ENCODE measurements at places on chromosomes 7 and 10.

DNA sequence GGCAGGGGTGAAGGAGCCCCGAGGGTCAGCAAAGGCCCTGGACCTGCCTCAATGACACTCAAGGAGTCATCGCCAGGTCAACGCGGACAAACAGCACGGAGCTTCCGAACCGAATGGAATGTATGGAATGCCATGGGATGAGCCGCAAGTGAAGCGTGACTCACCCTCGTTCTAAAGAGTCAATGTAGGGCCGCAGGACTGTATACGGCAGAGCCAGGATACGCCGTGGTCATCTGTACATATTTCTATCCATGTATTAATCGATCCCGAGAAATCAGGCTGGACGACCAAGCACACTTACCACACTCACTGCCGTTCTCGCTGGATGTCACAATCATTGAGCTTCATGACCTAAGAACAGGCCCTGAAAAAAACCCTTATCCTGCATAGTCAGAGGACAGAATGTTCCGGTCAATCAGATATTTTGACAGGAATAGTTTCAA lies 4.3 kb downstream of the SNX8 start:
- peak; percentile 39 for DNase-seq

DNA sequence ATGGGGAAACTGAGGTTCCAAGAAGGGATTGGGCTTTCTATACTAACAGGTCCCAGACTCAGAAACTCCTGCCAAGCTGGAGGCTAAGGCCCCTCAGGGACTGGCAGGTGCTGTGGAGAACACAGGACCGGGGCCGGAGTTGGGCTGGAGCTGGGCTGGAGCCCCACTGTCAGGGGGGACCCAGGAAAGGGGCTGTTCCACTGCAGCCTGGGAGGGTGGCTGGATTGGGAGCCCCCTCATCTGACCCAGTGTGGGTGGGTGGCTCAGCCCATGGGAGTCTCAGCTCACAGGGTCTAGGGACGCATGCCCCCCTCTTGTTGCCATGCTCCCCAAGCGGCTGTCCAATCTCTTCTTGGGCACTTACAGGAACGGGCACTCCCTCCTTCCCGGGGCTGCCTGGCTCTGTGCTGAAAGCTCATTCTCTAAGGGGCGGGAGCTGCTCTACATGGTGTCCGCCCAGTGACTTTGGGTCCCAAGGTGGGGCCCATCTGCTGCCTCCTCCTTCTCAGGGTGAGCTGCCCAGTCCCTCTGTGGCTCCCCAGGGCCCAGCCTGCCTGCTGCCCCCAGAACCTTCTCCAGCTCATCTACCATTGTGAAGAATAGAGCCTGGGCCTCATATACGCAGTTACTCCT lies 126.5 kb downstream of the MYL10 start:
- DNase-seq = no peak

DNA sequence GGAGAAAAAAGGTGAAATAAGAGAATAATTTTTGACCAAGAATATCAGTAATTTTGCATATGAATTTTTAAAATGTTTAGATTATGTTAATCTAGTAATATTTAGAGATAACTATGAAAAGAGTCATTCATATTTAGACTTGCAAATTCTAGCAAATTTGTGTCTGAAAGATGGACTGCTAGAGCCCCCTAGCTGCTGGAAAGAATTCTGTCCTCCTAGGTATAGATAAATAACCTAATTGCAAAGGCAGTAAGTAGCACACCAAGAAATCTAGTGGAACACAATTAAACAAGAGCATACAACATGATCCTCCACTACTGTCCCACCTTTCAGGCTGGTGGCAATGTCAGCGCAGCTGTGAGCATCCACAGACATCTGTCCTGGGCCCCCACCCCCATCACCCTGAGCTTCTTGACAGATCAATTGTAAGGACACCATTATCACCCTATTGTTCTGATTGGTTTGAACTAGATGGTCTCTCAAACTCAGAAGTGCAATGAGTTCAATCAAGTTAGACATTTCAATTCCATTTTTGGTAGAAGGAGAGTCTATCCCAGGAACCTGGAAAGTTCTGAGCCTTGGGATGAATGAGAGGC lies 15.0 kb upstream of the GFRA1 start:
- DNase-seq = peak; percentile 59

- DNase-seq = no peak
Measured at GRCh38 chr10:69506487-69506833, 55.2 kb downstream of the TSPAN15 start.

GRCh38 chr10:69014171-69014570 lies 25.6 kb downstream of the KIFBP start:
- no peak for DNase-seq

DNA sequence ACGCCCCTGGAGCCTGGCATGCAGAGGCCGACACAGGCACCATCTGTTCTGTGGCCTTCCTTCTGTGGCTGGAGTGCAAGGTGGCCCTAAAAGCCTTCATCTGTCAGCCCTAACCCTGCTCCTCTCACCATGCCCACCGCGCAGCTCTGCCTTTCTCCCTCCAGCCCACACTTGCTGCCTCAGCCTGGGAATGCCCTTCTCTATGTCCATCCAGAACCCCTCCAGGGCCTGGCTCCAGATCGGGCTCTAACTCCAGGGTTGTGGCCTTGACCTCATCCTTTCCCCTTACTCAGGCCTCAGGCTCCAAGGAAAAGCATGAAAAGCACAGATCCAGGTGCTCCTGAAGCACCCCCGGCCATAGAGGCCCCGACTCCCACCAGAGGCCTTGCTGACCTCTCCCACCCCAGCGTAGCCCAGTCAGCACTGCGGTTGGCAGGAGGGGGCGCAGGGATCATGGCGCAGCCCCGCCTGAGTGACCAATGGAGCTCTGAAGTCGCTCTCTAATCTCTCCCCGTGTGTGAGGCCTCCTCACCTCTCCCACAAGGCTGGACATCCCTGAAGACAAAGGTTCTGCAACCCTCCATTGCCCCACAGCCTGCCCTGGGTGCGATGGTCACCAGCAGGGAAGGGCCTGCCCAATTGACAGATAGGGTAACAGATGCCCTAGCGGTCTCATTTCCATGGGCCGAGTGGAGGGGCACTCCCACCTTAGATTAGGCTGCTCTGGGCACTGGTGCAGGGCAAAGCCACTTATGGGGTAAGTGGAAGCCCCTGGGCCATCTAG lies 9.2 kb downstream of the ZCCHC24 start:
- no peak for DNase-seq

DNA sequence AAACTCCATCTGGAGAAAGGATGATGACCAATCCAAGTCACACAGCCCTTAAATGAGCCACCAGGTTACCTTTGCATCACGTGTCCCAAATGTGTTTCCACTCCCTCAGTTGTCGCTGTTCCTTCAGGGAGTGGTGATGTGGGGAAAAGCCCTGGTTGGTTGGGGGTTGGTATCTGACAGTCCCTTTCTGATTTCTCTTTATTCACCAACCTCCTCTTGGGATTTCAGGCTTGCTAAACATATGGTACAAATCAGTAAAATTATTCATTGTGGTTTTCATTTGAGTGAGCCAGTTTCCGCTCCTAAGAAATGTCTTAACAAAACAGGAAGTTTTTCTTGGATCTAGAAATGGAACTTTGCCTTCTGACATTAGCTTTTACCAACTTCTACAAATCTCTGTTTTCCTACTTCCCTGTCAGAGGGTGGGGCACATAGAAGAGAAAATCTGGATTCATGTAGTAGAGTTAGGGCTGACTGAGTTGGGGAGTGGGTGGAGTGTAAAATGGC lies 40.0 kb upstream of the KMT2E start:
- peak; percentile 98 for DNase-seq

DNA sequence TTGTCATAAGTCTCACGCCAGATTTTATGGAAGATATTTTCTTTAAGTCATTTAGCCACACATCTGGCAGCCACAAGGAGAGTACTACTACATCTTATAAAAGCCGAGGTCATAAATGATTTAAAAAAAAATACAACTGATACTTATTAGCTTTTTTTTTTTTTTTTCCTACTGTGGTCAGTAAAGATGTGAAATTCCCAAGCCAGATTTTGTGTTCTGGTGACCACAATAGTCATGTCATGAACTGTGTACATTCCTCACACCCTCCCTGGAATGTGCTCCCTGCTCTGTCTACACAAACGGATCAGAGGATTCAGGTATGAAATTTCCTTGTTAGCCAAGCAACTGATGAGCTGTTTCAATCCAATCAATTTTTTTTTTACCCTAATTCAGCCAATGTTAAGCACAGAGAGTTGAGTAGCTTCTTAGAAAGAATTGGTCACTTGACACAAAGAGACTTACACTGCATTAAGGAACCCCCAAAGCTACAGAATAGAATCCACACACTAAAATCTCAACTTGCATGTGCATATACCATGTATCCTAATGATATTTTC lies 54.7 kb downstream of the CHRM2 start:
- DNase-seq = no peak

GRCh38 chr7:34371922-34372321 lies 286.1 kb upstream of the NPSR1 start:
- no peak for DNase-seq

- peak; percentile 67 for DNase-seq
Measured at GRCh38 chr10:106930751-106931150, 233.8 kb downstream of the SORCS1 start.

GRCh38 chr7:12557282-12557681 lies 13.2 kb upstream of the SCIN start:
- no peak for DNase-seq

DNA sequence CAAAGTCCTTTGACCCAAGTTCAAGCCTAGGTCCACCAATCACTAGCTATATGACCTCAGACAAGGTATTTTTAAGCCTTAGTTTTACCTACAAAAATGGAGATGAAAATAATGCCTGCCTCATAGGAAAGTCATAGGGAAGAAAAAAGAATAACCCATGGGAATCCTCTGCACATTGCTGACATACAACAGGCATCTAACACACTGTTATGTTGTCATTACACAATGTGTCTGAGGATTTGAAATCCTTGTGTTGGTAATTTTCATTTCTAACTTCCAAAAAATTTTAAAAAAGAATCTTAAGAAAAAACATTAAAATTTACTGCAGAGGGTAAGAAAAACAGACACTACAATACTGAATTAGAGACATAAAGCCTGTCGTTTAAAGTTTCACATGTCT lies 5.7 kb downstream of the ANK3 start:
- no peak for DNase-seq

DNA sequence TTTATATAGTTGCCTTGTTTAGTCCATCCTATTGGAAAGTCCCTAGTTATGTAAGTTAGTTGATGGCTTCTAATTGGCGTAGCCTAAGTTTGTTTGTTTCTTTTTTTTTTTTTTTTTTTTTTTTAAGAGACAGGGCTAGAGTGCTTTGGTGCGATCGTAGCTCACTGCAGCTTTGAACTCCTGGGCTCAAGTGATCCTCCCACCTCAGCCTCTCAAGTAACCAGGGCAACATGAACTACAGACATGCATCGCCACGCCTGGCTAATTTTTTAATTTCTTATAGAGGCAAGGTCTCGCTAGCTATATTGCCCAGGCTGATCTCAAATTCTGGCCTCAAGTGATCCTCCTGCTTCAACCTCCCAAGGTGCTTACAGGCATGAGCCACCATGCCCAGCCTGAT lies 7.1 kb downstream of the CSGALNACT2 start:
- DNase-seq = no peak

- DNase-seq = peak; percentile 31
Measured at GRCh38 chr7:98703916-98704315, 86.8 kb downstream of the NPTX2 start.

DNA sequence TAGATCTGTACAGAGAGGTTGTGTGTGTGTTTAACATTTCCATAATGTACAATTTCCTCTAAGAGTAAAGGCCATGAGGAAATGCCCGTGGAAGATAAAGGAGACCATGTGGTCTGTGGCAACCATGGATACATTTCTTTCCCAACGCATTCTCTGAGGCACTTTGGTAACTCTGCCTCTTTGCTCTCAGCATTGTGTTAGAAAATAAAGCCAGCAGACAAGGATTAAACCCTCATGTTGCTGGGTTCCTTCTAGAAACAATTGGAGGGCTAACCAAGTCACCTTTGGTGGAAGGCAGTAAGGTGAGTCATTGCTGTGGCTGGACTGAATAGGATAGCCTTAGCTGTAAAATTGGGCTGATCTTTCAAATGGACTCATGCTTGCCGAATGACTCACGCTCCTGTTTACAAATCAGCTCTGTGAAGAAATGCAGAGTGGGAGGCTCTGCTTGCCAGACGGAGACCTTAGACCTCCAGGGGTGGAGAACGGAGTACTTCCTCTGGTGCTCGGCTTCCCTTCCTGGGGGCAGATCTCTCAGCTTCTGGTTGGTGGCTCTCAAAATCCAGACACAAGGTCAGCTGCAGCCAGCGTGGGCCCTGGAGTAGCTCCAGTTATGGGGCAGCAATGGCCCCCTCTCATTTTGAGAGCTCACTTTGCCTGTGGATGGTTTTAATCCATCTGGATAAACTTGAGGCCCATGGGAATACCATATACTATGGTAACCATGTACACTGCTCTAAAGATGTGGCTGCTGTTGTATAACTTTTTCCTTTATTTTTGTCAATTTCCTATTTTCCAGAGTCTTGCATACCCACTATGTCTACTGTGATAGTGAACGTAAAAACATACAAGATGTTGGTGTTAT lies 137.3 kb downstream of the TCF7L2 start:
- peak; percentile 96 for DNase-seq

GRCh38 chr7:12162415-12163113 lies 48.5 kb upstream of the TMEM106B start:
- DNase-seq = no peak

- no peak for DNase-seq
Measured at GRCh38 chr10:75460059-75460458, 28.6 kb downstream of the LRMDA start.

DNA sequence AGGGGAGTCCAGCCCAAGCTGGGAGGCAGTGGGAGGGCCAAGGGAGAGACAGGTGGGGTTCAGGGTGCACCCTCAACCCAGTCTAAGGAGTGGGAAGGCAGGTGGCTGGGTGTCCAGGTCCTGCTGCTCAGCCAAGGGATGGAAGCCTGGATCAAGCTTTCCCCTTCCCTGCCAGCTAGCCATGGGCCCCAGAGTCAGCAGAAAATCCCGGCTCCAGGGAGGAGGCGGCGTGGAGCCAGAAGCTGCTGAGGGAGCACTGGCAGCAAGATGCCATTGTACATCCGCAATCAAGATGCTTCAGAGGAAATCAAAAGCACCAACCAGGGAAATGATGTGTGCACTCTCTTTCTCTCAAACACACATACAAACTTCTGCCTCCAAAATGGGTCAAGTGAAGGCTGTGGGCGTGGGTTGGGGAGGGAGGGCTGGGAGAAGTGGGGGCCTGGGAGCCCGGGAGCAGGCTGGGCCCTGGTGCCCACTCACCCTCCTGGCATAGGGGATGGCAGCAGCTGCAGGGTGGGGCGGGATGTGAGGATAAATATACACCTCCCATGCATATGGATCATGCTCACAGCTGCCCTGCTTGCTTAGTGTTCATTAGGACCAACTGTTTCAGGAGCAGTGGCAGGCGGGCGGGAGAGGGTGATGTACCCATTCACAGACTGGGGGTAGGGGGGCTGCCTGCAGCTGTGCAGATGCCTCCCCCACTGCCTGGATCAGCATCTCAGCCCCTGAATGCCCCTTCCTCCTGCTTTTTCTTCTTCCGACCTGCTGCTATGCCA lies 24.2 kb downstream of the TRIM8 start:
- DNase-seq = no peak
